Activated naive CD4-positive, alpha-beta T cell treated with anti-CD3 and anti-CD28 coated beads, Interleukin-2, amount 50 U/mL, for 16 hours (primary cell): ENCODE measurements at places on chromosomes 6 and 20.

- DNase-seq = no peak
Measured at GRCh38 chr6:126941751-126942150, 176.7 kb upstream of the RSPO3 start.

- no peak for DNase-seq
Measured at GRCh38 chr6:82348130-82348529, 15.5 kb upstream of the TPBG start.

DNA sequence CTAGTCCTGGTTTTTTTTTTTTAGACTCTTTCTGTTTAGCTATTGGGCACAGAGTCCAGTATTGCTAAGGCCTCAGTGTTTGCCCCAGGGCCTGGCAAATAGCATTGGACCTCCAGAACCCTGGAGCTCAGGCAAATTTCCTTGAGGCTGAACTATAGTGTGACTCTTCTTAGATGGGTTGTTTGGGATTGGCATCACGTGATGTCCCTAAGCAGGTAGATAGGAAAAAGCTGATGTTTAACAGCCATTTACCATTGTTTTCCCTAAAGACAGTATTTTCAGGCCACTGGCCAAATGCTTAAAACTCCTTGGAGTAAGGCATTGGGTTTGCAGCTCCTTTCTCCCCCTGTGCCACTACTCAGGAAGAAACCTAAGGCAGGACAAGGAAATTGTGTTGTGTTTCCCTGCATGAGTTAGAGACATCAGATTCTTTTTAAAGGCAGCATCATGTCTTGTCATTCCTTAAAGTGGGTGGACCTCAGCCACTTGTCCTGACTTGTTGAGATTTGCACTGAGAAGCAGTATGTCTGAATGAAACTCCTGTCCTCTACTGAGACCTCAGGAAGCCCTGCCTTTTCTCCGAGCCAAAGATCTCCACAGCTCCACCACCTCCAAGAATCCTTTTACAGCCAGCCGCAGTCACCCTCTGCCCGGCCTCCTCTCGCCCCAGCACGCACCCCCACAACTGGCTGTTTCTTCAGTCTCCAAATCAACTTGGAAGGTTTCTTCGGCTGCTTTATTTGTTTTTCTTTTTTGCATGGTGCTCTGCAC lies 46.2 kb upstream of the RNF144B start:
- DNase-seq = no peak

DNA sequence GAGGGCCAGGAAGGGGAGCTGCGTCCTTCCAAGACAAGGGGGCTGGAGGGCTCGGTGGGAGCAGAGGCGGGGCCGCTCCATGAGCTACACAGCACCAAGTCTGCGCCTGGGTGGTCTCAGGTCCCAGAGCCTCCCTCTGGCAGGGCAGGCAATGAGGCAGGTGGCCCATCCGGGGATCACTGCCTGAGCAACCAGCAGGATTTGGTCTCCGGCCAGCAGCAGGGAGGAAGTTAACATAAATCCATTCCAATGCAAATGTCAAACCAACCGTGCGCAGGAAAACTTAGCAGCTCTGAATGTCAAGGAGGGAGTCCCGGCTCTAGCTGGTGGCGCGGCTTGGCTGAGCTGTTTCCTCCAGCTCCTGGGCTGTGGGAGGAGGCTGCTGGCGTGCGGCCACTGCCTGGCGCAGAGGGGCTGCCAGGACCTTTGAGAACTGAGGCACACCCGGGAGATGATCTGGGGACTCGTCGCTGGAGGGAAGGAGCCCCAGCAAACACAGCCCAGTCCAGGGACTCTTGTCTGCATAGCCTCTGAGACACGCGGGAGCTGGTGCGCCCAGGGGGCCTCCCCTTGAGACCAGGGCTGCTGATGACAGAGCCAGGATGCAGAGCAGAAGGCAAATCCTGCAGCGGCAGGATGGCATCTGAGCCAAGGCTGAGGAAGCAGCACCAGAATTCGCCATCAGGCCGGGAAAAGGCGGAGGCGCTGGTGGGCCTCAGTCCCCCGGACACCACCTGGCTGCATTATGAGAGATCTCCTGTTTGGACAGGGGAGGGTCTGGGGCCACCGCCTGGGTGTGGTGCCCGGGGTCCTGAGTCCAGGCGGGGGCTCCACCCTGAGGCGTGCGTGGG lies 33.1 kb upstream of the CHRNA4 start:
- DNase-seq = no peak

- DNase-seq = no peak
Measured at GRCh38 chr6:130964808-130965604, 98.0 kb downstream of the EPB41L2 start.

- DNase-seq = no peak
Measured at GRCh38 chr6:20711518-20711917, 177.3 kb downstream of the CDKAL1 start.

DNA sequence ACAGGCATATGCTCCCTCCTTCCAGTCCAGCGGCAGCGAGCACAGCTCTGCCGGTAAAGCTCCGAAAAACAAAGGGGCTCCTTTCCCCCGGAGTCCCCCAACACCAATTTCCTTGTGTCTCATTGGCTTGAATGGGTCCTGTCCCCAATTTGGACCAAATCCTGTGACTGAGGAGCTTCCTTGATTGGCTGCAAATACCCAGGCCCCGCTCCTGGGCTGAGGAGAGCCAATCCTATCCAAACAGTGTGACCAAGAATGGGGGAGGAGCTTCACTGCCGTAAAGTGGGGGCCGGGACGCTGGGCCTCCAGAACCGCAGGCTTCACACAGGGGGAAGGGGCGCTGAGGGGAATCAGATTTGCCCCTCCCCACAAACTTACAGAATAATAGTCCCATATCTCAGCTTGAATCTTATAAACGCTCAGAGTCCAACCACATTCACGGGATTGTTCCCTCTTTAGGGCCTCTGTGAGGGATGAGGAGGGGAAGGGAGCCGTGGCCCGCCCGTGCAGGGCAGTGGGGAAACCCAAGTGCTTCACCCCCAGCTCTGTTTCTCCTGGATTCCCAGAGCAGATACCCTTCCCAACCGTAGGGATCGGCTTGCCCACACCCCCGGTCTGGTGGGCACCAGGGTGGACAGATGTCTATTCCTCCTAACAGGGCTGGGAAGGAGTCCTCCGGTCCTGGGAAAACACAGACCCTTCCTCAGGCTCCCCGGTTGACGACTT lies 141.0 kb upstream of the MLN start:
- no peak for DNase-seq

- peak; percentile 33 for DNase-seq
Measured at GRCh38 chr6:169725125-169726048, 1.1 kb upstream of the PHF10 start.

DNA sequence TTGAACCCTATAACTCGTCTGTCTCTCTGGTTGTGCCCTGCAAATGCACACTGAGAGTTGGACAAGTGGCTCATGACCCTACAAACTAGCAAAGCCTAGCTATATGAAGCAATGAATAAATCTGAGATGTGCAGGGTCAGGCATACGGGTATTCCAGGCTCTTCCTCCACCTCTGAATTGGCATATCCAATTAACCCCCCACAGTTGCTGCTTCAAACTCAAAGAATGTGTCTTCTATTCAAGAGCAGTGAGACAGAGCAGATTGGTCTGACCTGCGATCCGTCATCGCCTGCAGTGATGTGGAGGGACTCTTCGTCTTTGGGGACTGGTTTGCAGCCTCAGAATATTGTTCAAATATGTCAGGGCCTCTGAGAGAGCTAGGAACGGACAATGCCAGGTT lies 59.8 kb downstream of the LAMP5 start:
- no peak for DNase-seq

GRCh38 chr20:47298624-47299023 lies 57.9 kb downstream of the ZMYND8 start:
- DNase-seq = no peak

DNA sequence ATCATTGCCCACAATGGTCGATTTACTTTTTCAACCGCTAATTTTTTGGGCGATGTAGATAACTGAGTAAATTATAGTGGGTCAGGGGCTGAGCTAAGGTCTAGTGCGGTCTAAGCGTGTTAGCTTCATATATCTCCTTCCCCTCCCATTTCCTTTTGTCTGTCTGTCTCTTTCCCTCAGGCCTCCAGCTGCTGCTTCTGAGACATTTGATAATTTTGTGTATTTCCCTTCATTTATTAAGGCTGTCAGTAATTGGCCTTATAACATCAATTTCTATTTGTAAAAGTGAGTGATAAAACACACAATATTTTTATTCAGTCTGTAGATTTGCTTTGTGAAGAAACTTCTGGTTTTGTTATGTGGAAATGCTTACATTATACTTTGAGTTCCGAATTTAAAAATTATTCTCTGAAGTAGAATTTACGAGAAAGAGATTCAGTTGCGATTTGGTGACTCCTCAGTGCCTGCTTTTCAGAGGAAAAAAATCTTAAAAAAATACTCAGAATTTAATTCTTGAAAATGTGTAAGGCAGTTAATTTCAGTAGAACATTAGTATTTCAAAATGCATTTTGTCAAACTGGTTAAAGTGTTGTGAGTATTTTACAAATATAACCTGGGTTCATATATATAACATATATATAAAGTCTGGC lies 1.4 kb downstream of the TMEM170B start:
- no peak for DNase-seq

- DNase-seq = no peak
Measured at GRCh38 chr6:41938590-41939175, 2.9 kb downstream of the CCND3 start.

GRCh38 chr20:4835244-4836177 lies 113.8 kb downstream of the PRND start:
- DNase-seq = no peak

- DNase-seq = no peak
Measured at GRCh38 chr20:15445056-15445840, 1107.8 kb upstream of the FLRT3 start.

GRCh38 chr20:36284751-36285150 lies 21.4 kb upstream of the DLGAP4 start:
- no peak for DNase-seq

DNA sequence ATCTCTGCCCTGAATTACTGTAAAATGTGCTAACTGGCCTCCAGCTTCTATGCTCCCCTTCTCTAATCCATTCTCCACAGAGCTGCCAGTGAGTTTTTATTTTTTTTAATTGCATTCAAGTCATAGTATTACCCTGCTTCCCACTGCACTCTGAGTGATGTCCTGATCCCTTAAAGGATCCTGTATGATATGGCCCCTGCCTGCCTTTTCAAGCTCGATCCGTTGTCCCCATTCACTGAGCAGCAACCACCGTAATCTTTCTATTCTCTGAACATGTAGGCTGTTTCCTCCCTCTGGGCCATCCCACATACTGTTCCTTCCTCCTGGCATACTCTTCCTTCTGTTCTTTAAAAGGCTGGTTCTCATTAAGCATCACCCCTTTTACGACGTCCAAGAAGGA lies 9.3 kb downstream of the TNFRSF21 start:
- DNase-seq = no peak

DNA sequence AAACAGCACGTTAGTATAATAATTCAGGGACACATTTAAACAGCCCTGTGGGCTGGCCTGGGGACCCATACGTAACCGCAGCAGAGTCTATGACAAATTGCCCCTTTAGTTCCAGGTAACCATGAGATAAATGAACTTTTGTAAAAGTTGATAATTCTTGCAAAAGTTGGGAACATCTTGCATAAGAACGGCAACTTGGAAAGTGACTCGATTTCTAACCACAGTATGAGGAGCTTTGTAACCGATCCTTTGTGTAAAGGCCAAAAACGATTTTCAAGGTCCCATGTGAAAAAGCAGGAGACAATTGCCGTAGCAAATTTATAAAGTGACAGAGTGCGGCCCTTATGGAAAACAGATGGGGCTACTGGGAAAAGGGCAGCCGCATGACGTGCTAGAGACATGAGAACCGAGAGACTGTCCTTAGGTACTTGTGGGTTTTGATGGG lies 81.6 kb downstream of the PSMG4 start:
- no peak for DNase-seq

DNA sequence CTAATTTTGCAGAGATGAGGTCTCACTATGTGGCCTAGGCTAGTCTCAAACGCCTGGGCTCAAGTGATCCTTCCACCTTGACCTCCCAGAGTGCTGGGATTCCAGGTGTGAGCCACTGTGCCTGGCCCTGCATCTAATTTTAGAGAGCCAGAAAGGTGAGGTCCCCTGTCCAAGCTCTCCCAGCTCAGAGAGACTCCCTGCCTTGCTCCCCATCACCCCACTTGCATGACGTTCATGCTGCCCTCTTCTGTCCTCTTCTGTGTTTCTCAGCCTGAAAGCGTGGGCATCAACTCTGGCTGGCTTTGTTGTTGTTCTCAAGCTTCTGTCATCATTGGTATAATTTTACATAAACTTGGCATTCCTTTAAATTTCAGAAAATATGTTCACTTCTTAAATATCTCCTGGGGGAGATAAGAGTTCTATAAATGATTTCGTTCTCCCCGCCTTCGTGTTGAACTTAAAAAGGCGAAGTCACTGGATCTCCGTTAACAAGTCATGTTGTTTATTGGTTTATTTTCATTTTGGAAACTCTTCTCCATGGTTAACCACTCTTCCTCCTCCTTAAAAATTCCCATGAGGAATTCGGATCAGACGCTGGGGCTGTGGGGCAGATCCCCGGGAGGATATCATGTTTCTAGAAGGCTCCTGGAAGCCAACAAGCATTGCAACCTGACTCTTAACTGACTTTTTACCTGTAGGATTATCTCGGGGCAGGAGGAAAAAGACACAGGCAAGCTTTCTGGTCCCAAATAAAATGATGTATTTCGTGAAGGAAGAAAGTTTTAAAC lies 13.2 kb upstream of the PARD6B start:
- no peak for DNase-seq

- no peak for DNase-seq
Measured at GRCh38 chr6:113170454-113170853, 686.7 kb upstream of the MARCKS start.

DNA sequence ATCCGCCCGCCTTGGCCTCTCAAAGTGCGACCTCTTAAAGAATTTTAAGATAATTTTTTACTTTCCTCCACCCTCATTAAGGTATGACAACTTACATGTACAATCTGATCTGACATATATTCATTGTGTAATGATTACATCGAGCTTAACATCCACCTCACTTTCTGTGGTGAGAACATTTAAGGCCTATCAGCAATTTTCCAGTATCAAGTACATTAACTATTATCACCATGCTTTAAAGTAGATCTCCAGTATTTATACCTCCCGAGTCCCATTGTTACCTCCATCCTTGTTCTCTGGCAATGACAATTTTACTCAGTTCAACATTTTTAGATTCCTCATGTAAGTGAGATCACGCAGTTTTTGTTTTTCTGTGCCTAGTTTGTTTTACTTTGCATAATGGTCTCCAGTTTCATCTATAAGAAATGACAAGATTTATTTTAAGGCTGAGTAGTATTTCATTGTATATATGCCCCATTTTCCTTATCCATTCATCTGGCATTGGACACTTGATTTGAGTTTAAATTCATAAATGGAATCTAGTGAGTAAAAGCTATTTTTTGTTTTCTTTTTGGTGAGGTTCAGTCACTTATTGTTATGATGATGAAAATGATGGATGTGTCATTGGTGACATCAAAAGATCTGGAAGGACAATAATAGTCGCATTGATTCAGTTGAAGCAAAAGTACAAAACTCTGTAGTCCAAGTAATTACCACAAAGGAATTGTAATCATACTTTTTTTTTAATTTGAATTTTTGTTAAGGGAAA lies 87.0 kb downstream of the OR2B2 start:
- DNase-seq = no peak
